Stimulated activated naive CD4-positive, alpha-beta T cell treated with Interleukin-2 at 50 U/mL for 16 hours (primary cell): ENCODE measurements at places on chromosomes 4 and X.

- DNase-seq: no peak
These were observed 16.8 kb downstream of the BANK1 start for GRCh38 chr4:101807351-101807750.

GRCh38 chr4:77856152-77856551, 6.5 kb upstream of the MRPL1 start:
- no peak for DNase-seq

DNA sequence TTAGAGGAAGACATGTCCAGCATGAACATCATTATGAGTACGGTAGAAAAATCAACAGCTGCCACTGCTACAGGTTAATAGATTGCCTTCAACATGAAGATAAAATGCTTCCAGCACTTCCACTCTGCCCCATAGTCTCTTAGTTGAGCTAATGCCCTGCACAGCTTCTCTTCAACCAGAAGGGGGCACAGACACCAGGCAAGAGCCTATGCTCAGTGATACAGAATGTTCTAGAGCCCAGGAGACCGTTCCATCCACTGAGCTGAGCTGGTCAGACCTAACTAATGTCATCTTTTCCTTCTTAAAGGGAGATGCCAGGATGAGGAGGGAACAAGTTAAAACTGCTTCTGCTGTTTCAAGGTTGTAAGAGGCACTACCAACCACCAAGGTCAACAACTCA, 42.2 kb downstream of the SMIM10L2A start:
- DNase-seq: no peak

GRCh38 chrX:107683124-107683895, 55.0 kb downstream of the PRPS1 start:
- DNase-seq: no peak

DNA sequence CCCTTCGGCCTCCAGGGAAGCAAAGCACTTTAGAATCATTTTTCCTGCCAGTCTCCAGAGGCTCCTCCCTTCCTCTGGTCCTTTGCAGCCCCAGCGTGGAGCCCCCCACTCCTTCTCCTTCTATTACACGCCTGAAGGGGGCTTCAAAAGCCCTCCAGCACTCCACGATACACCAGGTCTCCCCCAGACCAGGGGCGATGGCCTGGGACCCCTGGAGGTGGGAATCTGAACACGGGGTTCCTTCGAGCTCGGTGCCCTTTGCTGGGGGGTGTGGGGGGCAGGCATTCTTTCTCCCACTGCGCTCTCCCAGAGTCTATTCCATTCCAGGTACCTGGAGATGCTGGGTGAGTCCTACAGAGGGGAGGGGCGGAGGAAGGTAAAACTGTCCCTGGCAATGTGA, 97.6 kb downstream of the HMX1 start:
- no peak for DNase-seq

DNA sequence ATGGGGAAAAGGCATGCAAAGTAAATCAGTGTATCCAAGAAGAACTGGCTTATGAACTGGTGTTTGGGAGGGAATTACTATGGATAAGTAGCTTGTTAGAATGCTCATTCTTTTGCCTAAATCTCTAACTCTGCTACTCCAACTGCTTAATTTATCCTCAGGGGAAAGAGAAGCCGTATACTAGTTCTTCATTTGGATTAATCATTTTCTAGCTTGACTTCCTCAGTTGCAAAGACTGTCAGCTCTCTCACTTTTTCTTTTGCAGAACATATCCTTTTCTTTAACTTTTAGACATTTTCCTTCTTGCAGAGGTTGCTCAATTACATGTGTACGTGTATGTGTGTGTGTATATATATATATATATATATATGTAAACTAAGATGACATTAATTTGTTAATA, 21.9 kb downstream of the GPRIN3 start:
- DNase-seq: no peak

GRCh38 chr4:74370912-74371311, 6.0 kb downstream of the EREG start:
- DNase-seq: no peak

GRCh38 chrX:28659269-28659668, 72.0 kb downstream of the IL1RAPL1 start:
- no peak for DNase-seq

DNA sequence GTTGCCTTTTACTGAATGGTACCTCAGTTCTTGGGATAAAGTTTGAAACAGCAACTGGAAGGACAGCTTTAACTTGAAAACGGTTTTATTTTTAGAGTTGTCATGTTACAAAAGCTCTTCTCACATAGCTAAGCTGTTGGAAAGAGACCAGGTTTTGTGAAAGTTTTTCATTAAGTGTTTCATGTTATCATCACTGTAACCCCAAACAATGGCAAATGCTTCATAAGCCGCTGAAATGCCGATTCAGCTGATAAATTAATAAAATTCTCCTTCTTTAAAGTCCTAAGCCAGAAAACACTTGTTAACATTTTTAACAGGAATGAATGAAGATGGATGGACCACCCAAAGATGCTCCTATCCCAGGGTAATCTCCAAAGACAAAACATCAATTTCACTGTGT, 76.1 kb upstream of the IRF2 start:
- no peak for DNase-seq

DNA sequence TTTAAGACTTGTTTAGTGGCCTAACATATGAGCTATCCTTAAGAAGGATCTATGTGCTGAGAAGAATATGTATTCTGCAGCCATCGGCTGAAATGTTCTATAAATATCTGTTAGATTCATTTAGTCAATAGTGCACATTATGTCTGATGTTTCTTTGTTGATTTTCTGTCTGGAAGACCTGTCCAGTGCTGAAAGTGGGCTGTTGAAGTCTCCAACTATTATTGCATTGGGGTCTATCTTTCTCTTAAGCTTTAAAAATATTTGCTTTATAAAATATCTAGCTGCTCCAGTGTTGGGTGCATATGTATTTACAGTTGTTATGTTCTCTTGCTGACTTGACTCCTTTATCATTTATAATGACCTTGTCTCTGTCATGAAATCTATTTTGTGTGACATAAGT, 9.4 kb upstream of the BLTP1 start:
- no peak for DNase-seq

DNA sequence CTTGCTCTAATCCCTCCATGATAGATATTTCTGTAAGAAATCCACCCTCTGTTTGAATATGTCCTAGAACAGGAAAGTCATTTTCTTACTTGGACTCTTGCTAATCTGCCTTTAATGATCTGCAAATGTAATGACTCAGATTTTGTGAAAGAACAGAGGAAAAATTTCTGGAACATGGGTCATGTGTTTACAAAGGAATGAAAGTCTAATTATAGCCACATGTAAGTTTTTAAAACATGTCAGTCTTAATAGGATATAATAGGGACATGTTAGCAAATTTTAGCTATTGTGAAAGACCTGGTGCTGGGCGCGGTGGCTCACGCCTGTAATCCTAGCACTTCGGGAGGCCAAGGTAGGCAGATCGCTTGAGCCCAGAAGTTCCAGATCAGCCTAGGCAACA, 47.6 kb downstream of the GRK4 start:
- DNase-seq: no peak

DNA sequence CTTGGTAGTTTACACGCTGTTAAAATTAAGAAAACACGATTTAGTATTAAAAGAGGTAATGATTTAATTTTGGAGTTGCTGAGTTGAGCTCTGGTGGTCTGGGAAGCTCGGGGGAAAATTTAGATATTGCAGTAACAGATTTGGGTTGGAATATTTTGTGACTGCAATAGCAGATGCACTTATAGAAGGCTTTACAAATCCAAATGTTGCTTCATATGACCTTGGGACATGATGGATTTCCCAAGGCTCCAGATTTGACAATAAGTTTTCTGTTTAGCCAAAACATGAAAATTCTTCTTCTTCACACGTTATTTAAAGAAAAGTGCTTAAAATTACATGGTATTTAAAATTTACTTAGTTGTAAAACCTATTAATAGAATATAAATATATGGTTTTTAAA, 302.0 kb downstream of the SPRY1 start:
- no peak for DNase-seq
